Breast epithelium (tissue), 4 donors: ENCODE measurements at places on chromosomes 1 and 21.
A peak's percentile ranks its signal among the peaks of the same experiment; 100 is the strongest.

DNA sequence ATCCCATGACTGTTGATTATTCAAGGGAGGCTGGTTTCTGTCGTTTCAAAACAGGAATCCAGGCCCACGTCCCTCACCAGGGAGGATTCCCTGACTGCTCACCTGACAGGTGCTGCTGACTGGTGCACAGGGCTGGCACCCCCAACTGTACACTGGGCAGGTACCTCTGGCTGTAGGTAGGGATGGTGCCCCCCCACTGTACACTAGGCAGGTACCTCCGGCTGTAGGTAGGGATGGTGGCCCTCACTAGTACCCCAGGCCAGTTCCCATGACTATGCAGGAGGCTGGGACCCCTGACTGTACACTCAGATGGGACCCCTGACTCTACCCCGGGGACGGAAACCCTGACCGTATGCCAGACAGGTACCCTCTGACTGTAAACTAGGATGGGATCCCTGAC lies 33.6 kb upstream of the PDE9A start:
- no peaks in the 10 kb centered on the region for H3K4me1 ChIP-seq
- no peak overlapping the region for H3K4me3 ChIP-seq
- H3K27ac ChIP-seq = no peak overlapping the region
- no peak for DNase-seq
- peaks cover 5% of the 10 kb centered on the region for H3K27me3 ChIP-seq

GRCh38 chr1:59079434-59080140 lies 217.3 kb upstream of the FGGY start:
- no peaks in the 10 kb centered on the region for H3K4me1 ChIP-seq
- H3K4me3 ChIP-seq = no peak overlapping the region
- no peak for DNase-seq

GRCh38 chr1:25610822-25611630 lies 5.6 kb upstream of the MAN1C1 start:
- H3K36me3 ChIP-seq = no peaks in the 10 kb centered on the region
- no peak overlapping the region for H3K4me3 ChIP-seq
- no peak overlapping the region for H3K27ac ChIP-seq

- no peaks in the 10 kb centered on the region for H3K36me3 ChIP-seq
- H3K4me3 ChIP-seq = no peak overlapping the region
- no peak for DNase-seq
These were observed 175.6 kb upstream of the DAB1 start for GRCh38 chr1:57599236-57599994.

DNA sequence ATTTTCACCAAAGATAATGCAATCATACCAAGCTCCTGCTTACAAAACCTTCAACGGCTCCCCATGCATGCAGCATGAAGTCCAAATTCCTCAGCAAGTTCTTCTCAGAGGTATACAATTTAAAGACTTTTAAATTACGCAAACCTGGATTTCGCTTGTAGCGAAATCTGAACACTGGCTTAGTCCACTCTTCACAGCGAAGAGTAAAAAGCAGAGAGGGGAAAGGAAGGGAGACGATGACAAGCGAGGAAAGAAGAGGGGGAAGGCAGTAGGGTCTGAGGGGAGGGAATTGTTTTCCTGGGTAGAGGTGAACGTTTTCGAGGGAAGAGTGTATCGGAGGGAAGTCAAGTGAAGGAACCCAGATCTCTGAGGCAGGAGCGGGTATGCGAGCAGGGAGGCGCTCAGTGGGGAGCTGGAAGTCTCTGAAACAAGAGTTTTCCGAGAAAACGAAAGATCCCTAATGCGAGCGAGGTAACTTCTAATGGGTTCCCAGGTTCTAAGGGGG lies 790 bp downstream of the TESK2 start:
- no peaks in the 10 kb centered on the region for H3K36me3 ChIP-seq
- no peaks in the 10 kb centered on the region for H3K27me3 ChIP-seq
- H3K4me3 ChIP-seq = peak overlapping the region; percentile 91
- H3K27ac ChIP-seq = peak overlapping the region; percentile 87

DNA sequence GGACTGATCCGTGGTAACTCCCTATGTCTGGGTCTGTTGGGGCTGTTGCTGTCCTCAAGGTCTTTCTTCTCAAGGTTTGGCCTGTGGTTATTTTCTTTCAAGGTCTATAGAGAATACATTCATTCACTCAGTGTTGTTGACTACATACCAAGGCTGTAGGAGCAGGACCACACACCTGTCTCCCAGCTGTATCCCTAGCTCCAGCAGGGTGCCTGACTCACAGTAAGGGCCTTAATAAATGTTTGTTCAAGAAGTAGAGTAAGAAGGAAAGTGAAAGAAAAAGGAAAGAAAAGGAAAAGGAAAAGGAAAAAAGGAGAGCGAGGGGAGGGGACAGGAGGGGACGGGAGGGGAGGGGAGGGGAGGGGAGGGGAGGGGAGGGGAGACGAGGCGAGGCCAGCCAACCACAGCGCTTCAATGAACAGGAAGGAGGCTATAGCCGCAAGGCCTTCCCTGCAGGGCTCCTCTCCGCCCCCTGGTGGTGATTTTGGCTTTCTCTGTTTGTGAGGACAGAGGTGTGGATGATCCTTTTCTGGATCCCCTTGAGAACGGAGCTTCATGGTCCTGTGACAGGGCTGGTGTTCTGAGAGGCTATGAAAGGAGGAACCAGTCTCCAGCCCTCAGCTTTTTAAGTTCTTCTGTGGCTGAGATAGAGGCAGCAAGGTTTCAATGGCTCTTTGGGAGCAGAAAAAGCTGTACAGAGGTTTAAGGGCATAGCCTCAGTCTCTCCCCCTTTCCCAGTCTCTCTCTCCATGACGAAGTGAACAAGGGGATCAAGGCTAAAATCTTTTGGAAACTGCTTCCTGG lies 30.6 kb upstream of the LCE5A start:
- DNase-seq = no peak
- no peak overlapping the region for H3K27ac ChIP-seq
- no peaks in the 10 kb centered on the region for H3K27me3 ChIP-seq
- no peaks in the 10 kb centered on the region for H3K36me3 ChIP-seq

GRCh38 chr1:8477166-8477982 lies 159.5 kb downstream of the SLC45A1 start:
- peak overlapping the region; percentile 1 for H3K27ac ChIP-seq
- H3K4me1 ChIP-seq = no peaks in the 10 kb centered on the region
- H3K4me3 ChIP-seq = no peak overlapping the region
- no peak for DNase-seq

- no peak for DNase-seq
- no peaks in the 10 kb centered on the region for H3K36me3 ChIP-seq
- H3K27ac ChIP-seq = no peak overlapping the region
These were observed 460.5 kb upstream of the ADGRL2 start for GRCh38 chr1:81340239-81340638.

DNA sequence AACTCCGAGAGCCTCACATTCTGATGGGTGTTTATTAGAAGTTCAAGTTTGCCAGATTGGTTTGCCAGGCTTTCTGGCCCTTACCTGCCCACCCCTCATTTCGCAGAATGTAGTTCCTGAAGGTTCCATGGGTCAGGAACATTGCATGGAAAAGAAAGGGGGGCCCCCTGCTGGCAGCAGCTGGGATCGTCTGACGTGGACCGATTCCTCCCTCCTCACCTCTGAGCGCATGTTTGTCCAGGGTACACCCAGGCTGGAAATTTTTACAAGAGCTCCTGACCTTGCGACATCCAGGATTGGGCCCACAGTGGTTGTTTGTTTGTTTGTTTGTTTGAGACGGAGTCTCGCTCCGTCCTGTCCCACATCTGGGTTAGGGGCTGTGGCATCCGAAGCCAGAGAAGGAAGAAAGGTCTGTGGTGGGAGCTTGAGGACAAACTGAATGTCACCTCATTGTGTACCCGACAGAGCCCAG lies 126.0 kb upstream of the TMEM51 start:
- peaks cover 6% of the 10 kb centered on the region for H3K4me1 ChIP-seq
- peak; percentile 85 for DNase-seq
- H3K27me3 ChIP-seq = no peaks in the 10 kb centered on the region
- H3K27ac ChIP-seq = peak overlapping the region; percentile 54
- H3K4me3 ChIP-seq = no peak overlapping the region

GRCh38 chr1:179774566-179774965 lies 31.5 kb downstream of the FAM163A start:
- H3K27me3 ChIP-seq = no peaks in the 10 kb centered on the region
- no peaks in the 10 kb centered on the region for H3K4me1 ChIP-seq
- H3K4me3 ChIP-seq = no peak overlapping the region

DNA sequence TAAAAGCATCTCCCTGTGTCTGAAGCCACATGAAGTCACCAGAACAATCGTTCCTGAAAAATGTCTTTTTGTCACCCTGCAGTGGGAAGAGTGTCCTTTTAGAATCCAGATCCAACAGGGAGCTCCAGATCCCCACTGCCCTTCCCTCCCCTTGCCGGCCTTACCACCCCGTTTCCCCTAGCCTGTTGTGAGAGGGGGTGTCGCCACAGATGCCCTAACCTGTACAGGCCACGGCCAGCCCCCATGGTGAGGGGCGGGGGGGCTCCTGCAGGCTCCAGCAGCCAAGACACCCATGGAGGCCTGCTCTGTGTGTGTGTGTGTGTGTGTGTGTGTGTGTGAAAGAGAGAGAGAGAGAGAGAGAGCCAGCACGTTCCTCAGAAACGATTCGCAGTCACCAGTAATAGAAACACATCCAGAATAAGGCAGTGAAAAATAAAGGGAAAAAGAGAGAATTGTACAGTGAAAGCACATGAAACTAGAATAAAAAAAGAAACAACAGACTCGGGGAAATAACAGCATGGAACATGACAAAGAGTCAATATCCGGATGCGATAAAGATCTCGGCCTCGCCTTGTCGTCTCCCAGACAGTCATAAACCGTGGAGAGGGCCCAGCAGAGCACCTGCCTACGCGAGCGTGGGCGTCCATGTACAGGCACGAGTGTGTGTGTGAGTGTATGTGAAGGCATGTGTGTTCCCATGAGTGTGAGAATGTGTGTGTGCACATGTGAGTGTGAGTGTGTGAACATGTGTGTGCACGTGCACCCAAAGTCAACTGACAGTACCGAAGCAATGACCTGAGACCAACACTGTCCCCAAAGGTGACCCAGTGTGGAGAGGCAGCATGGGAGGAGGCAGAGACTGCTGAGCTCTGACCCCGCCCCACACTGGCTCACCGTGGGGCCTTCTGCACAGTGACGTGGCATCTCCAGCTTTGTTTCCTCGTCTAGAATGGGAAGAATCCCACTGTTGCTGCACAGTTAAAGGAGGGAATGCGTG lies 303.8 kb downstream of the NPHP4 start:
- no peak for DNase-seq
- no peak overlapping the region for H3K4me3 ChIP-seq
- no peaks in the 10 kb centered on the region for H3K36me3 ChIP-seq
- H3K27ac ChIP-seq = no peak overlapping the region

GRCh38 chr1:217574265-217574949 lies 56.5 kb downstream of the GPATCH2 start:
- DNase-seq = no peak
- H3K27ac ChIP-seq = no peak overlapping the region
- no peaks in the 10 kb centered on the region for H3K27me3 ChIP-seq
- H3K36me3 ChIP-seq = no peaks in the 10 kb centered on the region
- no peak overlapping the region for H3K4me3 ChIP-seq
- no peaks in the 10 kb centered on the region for H3K4me1 ChIP-seq

DNA sequence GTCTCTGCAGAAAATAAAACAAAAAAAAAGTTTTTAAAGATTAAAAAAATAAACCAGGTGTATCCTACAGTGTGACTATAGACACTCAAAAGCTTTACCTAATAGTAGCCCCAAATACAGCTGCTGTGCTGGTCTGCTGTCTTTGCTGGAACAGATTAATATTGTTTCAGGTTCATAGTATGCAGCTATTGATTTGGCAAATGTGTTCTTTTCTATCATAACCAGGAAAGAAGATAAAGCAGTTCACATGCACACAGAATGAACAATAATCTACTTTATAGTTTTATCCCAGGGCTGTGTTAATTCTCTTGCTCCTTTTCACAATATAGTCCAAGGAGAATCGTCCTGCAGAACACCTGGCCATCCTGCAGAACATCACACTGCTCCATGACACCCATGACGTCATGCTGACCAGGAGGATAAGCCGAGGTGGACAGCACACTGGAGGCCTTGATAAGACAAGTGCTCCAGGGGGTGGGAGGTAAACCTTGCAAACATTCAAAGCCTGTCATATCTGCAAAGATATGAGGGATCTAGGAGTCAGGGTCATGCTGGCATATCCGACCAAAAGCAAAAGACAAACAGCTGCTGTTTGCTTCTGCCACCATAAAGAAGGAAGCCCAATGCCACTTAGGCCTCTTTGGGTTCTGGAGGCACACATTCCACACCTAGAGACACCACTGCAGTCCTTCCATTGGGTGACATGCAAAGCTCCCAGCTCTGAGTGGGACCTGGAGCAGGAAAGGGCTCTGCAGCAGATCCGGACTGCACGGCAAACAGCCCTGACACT lies 86.1 kb upstream of the SLC2A1 start:
- no peak overlapping the region for H3K4me3 ChIP-seq
- DNase-seq = no peak
- H3K4me1 ChIP-seq = no peaks in the 10 kb centered on the region
- no peak overlapping the region for H3K27ac ChIP-seq
- H3K27me3 ChIP-seq = no peaks in the 10 kb centered on the region
- no peaks in the 10 kb centered on the region for H3K36me3 ChIP-seq

GRCh38 chr1:159798893-159799292 lies 3.3 kb upstream of the FCRL6 start:
- H3K27ac ChIP-seq = no peak overlapping the region
- peak; percentile 22 for DNase-seq
- no peaks in the 10 kb centered on the region for H3K27me3 ChIP-seq
- no peaks in the 10 kb centered on the region for H3K36me3 ChIP-seq

DNA sequence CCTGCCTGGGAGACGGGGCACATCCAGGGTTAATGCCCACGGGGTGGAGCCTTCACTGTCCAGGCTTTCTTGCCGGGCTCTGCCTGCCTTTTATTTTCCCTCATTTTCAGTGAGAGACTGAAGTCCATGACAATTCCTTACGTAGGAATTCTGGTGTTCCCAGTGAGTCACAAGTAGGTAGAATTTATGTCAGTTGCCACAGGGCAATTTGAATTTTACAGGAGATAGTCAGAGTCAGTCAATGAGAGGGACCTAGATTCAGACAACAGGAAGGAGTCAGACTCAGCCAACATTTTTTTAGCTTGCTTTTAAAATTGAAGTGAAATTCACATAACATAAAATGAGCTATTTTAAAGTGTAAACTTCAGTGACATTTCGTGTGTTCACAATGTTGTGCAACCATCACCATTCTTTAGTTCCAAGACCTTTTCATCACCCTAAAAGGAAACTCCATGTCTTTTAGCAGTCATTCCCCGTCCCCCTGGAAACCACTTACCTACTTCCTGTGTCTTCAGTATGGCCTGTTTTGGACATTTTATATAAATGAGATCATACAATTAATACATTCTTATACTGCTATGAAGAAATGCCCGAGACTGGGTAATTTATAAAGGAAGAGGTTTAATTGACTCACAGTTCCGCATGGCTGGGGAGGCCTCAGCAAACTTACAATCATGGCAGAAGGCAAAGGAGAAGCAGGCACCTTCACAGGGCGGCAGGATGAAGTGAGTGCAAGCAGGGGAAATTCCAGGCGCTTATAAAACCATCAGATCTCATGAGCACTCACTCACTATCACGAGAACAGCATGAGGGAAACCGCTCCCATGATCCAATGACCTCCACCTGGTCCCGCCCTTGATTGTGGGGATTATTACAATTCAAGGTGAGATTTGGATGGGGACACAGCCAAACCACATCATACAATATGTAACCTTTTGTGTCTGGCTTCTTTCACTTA lies 14.6 kb downstream of the AJAP1 start:
- H3K27me3 ChIP-seq = peaks cover 8% of the 10 kb centered on the region
- no peaks in the 10 kb centered on the region for H3K36me3 ChIP-seq
- no peak for DNase-seq
- H3K27ac ChIP-seq = no peak overlapping the region
- H3K4me3 ChIP-seq = no peak overlapping the region
